ENCODE measurements at places on chromosomes 3 and 15.

GRCh38 chr3:69294014-69294766 is 91.7 kb downstream of the FRMD4B start:
- no peak for DNase-seq

DNA sequence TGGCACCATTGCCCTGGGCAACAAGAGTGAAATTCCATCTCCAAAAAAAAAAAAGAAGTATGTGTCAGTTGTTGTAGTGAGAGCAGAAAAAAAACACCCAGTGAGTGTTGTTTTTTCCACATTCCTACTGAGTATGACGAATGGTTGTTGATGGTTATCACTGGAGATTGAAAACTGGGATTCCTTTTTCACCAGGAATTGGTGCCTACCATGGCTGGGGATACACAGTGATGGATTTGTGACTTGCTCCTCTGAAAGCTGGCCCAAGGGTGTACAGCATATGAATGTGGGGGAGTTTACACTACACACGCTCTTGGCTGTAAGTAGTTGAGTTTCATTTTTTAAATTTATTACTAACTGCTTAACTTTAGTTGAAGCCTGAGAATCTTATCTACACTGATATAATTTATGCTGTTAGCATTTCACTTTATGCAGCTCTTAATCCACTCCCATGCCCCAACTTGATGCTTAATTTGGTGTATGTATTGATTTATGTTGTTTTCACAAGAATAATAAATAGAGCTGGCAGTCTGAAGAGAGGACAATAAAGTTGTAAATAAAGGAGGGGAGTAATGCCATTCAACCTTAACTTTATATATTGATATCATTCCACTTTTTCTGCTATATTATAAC is 56.0 kb upstream of the MME start:
- DNase-seq = no peak

GRCh38 chr3:54988838-54989630 is 61.2 kb upstream of the LRTM1 start:
- peak; percentile 13 for DNase-seq

DNA sequence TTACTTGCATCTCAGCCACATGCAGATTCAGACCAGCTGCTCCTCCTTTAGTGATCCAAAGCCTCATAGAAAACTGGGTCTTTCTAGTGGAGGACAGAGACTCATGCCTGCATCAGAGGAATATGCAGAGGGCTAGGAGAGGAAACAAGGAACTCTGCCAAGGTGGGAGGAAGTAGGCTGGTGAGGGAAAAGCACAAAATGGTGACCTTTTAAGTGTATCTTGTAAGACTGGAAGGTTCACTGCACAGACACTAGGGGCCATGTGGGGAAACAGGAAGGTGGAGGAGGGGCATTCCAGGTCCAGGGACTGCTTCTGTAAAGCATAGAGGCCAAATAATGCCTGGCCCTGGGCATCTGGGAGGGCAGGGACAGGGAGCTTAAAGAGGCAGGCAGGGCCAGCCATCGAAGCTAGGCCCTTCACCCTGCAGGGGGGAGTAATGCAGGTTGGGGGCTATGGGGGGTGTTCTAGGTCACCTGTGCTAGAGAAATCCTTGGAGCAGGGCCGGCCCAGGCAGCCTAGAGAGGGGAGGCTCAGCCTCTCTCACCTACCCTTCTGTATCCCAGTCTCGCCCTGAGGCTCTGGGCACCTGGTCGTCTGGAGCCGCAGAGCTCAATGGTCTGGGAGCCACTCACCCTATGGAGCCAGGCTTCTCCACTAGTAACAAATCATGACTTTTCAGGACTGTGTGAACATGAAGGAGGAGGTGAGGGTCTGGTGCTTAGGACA is 117.7 kb downstream of the DNAJB8 start:
- DNase-seq = no peak

- DNase-seq = no peak
These were observed 53.7 kb upstream of the CSTA start for GRCh38 chr3:122271246-122271898.

DNA sequence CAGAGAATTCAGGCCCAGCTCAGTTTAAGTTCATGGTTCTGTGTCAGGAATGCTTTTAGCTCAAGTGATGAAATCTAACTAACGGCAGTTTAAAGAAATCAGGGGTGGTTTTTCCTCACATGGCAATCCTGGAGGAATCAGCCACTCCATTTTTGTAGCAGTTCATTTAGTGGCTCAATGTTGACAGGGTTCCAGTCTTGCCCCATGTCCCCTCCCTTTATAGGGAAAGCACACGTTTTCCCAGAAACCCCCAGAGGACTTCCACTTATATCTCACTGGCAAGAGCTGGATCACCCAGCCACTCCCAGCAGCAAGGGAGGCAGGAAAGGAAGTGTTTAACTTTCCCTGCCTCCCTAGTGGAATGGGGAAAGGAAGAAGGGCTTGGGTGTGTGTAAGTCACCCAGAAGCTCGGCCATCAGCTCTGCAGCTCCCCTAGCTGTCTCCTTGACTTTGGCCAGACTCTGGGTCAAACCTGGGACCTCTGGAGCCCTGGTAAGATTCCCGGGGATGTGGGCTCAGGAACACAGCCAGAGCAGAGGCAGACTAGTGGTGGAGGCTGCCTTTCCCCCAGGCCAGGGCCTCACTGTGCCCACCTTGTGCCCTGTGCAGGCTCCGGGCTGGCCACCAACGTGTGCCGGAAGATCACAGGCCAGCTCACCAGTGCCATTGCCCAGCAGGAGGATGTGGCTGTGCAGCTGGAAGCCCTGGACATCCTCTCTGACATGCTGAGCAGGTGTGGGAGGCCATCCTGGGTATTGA is 11.3 kb downstream of the CAND2 start:
- no peak for DNase-seq

- no peak for DNase-seq
These were observed 60.7 kb downstream of the EXOG start for GRCh38 chr3:38556640-38557358.

DNA sequence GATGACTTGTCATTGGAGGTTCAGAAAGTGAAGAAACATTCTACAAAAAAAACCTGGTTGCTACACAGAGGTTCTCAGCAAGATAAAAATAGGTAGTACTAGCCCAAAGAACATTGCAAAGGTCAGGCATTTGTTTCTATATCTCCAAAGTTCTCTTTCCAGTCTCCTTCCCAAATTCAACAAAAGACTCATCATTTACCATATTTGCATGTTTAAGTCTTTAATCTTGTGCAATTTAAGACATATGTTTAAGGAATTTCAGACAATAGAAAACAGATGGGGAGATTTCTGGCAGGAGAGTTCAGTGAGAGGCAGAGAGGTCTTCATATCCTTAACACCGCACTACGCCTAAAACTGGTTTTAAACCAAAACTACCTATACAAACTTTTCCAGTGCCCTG is 173.8 kb upstream of the THBS1 start:
- no peak for DNase-seq

GRCh38 chr3:146187334-146187950 is 26.5 kb upstream of the PLOD2 start:
- DNase-seq = peak; percentile 52

GRCh38 chr3:66618066-66618465 is 117.2 kb upstream of the LRIG1 start:
- no peak for DNase-seq

DNA sequence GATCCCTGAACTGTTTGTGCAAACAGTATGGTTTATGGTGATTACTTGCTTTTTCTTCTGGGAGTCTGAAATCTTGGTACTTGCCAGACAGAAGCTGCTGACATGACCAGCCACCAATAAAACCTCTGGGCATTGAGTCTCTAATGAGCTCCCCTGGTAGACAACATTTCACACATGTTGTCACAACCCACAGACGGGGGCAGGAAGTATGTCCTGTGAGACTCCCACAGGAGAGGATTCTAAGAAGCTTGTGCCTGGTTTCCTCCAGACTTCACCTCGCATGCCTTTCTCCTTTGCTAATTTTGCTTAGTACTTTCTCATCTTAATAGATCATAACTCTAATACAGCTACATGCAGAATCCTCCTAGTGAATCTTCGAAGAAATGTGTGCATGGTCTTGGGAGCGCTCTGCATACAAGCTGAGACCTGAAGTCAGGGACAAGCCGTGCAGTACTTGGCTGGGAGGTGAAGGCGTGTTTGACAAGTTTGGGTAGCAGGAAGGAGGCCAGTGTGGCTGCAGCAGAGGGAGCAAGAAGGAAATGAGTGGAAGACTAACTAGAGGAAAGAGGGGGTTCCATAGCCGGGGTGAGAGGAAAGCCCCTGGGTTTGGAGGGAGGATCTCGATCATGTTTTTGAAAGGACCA is 49.0 kb downstream of the B3GNT5 start:
- DNase-seq = no peak

- DNase-seq = no peak
These were observed 187.9 kb upstream of the LYSMD4 start for GRCh38 chr15:99921101-99921500.

GRCh38 chr3:55774856-55775255 is 287.8 kb upstream of the WNT5A start:
- no peak for DNase-seq

DNA sequence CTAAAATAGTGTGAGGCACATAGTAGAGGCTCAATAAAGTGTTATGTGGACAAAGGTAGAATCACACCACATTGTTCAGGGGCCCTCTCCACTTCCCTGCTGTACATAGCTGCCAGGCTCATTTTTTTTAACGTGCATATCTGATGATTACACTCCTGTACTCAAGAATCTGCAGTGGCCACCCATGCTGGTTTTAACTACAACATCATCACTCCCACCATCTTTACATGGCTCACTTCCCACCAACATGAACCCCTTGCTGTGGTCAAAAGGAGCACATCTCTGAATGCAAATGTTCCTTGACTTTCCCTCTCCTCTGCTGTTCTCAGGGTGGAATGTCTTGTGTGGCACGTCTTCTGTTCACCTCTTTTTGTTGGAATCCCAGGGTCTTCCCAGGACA is 76.7 kb downstream of the FEM1B start:
- no peak for DNase-seq

GRCh38 chr15:78457101-78457500 is 19.1 kb downstream of the IREB2 start:
- DNase-seq = peak; percentile 44

- DNase-seq = peak; percentile 22
These were observed 129.8 kb downstream of the DLG1 start for GRCh38 chr3:197168606-197169005.

- no peak for DNase-seq
These were observed 48.8 kb upstream of the MANF start for GRCh38 chr3:51336261-51336660.

GRCh38 chr15:33834892-33835743 is 133.2 kb upstream of the CHRM5 start:
- DNase-seq = no peak

DNA sequence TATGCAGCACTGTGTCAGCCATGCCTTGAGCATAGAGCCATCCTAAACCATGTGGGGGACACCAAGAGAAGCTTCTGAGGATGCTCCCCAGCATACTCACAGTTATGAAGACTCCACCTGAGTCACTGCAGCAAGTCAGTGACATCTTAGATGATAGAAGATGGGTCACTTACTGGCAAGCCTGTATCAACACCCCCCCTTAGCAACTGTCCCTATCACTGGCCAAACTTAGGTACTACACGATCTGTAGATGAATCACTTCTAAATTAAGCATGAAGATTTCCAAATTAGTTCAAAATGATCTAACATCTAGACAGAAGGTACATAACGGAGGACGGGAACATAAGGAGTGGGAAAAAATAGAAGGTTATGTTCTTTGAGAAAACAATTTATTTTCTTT is 13.2 kb upstream of the LMCD1 start:
- DNase-seq = no peak

GRCh38 chr3:168250415-168250861 is 154.7 kb upstream of the GOLIM4 start:
- DNase-seq = peak; percentile 53

DNA sequence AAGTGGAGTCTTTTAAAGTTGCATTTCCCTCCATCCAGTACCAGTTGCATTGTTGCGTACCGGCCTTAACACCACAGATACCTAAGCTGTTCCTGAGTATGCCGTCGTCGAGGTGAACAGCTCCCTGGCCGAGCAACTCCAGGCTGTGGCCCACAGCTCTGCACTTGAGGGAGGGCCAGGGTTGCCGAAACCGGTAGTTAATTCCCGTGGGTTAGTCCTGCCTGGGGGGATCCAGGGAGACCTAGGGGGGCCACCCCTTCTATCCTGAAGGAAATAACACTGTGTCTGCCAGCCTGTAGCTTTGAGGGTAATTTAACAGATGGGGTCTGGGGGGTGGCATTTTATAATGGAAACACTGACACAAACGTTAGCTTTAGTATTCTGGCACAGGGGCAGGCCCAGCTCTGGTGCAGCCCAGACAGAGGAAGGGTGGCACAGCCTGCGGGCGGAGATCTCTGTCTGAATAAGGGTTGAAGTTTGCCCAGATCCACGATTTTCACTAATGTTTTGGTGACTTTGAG is 60.8 kb downstream of the RGMA start:
- no peak for DNase-seq

DNA sequence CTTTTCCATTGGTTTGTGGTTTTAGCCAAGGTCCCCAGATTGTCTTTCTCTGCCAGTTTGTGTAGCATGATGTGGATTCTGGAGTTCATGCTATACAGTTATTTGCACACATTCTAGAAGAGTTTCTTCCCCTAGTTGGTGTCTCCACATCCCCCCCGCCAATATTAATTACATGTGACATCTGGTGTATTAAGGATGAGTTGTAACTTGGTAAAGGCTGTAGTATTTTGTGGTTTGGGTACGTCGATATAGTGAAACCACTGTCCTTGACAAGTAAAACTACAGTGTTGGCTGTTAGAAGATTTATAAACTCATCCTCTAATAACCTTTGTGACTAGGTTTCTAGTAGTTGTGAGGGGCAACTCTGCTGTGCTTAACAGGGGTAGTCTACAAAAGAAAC is 23.7 kb upstream of the P4HTM start:
- DNase-seq = no peak

- no peak for DNase-seq
These were observed 34.3 kb upstream of the ANKDD1A start for GRCh38 chr15:64877435-64877834.

DNA sequence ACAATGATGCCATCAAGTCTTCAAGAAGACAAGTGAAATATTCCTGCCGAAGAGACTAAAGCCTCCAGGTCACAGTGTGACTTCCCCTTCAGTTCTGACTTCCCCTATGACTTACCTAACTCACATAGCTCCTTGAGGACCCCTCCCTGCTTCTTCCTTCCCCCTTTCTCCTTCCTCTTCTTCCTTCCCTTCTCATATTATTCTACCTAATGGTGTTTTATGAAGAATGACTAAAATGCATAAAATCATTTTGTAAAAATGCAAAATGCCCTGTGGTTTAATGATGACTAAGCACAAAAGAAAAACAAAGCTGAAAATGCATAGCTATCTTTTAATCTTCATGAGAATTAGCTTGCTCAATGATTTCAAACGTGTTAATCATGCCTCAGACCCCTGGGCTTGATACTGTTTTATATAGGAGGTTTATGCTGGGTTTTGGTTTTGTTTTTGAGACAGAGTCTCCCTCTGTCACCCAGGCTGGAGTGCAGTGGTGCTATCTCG is 26.1 kb upstream of the TM4SF4 start:
- DNase-seq = peak; percentile 35

DNA sequence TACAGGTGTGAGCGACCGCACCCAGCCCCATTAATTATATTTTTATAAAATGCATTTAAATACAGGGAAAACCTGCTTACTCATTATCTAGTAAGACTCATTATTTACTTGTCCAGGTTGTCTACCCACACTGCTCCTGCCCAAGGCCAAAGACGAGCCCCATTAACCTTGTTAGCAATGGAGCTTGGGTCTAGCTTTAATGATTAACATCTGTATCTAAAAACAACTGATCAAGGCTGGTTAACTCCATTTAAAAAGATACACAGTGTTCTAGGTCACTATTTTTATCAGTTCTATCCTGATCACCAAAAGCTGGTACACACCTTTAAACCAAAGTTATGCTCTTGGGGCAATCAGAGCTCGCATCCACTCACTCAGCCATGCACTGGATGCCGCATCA is 10.4 kb upstream of the NCKIPSD start:
- peak; percentile 52 for DNase-seq
